ENCODE measurements at places on chromosomes 2 and 18.

- no peak for DNase-seq
Measured at GRCh38 chr2:165584126-165584654, 114.7 kb downstream of the CSRNP3 start.

GRCh38 chr18:8752329-8752728, 47.0 kb downstream of the MTCL1 start:
- no peak for DNase-seq

- no peak for DNase-seq
Measured at GRCh38 chr2:169748319-169748718, 14.7 kb downstream of the KLHL23 start.

- no peak for DNase-seq
Measured at GRCh38 chr18:55841314-55841713, 253.3 kb upstream of the TCF4 start.

DNA sequence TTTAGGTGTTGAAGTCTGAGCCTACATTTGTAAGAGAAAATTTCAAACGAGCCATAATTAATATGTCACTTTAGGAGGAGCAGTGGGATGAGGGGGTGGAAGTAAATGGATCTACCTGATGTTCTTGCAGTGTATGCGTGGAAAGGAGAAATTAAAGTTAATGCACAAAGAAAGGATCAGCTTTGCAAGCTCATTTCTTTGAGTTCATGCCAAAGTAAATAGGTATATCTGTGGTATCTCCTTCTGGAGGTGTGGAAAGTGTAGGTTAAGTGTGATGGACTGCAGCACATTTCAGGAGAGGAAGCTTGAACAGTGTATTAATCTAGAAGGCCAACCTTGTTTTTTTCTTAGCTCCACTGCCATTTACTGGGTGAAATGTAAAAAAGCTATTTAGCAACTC, 307.5 kb upstream of the ZEB2 start:
- DNase-seq, result no peak

DNA sequence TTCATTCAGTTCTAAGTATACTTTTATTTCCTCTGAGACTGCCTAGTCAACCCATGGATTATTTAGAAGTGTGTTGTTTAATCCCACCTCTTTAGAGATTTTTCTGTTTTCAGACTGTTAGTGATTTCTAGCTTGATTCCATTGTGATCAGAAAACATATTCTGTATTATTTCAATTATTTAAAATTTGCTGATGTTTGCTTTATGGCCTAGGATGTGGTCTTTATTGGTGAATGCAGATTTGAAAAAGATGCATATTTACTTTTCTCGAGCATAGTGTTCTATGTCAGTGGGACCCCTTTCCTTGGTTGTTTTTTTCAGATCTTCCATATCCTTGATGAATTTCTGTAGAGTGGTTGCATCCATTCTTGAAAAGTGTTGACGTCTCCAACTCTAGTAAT, 487.2 kb upstream of the HS6ST1 start:
- no peak for DNase-seq

GRCh38 chr2:134919341-134920210, 954 bp downstream of the CCNT2 start:
- DNase-seq, result no peak

DNA sequence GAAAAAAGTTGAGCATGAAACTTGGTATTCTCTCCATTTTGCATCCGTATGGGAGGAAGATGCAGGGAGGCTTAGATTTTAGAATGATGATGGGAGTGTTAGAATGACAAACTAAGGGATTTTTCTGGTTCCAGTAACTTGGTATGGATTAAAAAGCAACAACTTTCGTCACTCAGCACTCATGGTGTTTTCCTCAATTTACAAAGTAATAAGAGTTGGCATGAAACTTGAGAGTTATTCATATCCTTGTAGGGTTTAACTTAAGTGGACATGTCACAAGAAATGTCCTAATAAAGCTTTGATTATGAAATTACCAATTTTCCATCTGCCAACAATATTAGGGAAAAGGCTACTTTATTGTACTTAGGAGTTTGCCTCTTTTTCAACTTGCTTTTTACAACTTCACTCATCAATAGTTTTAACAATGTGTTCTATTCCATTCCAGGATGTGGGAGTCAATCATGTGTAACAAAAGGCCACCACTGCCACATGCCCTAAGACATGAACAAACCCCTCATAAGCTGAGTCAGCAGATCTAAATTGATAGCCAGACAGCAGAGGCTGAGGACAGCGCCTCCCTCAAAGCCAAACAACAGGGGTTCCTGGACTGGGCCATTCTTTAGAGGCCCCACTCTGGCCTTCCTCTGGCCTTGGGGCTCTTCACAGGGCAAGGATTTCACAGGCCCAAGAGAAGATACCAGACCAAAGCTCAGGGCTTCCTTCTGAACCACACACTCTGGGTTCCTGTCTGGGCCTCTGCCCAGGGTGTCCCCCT, 265.8 kb downstream of the TNS1 start:
- DNase-seq, result no peak

GRCh38 chr18:48622911-48623431, 84.1 kb downstream of the CTIF start:
- DNase-seq, result no peak

- no peak for DNase-seq
Measured at GRCh38 chr18:70330887-70331286, 42.0 kb downstream of the SOCS6 start.

DNA sequence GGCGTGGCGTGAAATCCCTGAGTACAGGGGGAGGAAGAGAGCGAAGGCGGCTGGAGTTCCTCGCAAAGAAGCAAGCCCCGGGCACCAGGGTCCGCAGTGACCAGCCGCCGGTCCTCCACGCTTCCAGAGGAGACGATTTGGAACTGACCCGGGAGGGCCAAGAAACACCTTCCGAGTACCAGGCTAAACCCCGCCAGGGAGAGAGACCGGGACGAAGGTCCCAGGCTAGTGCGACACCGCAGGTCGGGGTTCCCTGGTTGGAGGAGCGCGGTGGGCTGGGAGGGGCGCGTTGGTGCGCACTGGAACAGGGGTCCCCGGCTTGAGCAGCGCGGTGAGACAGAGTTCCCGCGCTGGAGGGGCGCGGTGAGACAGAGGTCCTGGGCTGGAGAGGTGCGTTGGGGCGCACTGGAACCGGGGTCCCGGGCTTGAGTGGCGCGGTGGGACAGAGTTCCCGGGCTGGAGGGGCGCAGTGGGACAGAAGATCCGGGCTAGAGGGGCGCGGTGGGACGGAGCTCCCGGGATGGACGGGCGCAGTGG, 901 bp downstream of the WDFY1 start:
- DNase-seq, result peak; percentile 69

DNA sequence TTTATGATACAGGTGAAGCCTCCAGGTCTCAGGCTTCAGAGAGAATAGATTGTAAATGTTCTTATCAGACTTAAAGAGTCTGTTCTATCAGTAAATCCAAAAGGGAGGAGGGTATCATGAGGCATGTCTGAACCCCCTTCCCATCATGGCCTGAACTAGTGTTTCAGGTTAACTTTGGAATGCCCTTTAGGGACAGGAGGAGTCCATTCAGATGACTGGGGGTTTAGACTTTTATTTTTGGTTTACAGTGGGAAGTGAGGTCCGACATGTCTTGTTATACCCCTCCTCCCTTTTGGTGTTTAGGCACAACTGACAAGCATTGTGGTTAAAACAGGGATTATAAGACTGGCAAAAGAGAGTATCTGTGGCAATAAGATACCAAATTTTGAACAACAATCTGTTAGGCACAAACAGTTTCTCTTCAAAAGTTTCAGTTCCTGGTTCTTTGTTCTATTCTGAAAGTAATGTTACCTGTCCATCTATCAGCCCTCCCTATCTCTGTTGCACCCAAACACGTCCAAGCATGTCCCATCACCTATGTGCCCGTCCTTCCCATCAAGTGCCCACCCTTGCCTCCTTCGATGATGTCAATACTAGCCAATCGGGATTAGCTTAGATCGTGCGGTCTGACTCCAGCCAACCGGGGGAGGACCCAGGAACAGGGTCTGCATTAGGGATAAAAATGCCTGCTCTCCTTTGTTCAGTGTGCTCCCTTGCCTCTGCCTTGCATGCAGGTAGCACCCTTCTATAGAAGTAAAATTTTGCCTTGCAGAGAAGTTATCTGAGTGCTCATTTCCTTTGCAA, 16.4 kb downstream of the TCF23 start:
- no peak for DNase-seq

- DNase-seq, result no peak
Measured at GRCh38 chr2:45152691-45153090, 143.4 kb upstream of the SIX2 start.

DNA sequence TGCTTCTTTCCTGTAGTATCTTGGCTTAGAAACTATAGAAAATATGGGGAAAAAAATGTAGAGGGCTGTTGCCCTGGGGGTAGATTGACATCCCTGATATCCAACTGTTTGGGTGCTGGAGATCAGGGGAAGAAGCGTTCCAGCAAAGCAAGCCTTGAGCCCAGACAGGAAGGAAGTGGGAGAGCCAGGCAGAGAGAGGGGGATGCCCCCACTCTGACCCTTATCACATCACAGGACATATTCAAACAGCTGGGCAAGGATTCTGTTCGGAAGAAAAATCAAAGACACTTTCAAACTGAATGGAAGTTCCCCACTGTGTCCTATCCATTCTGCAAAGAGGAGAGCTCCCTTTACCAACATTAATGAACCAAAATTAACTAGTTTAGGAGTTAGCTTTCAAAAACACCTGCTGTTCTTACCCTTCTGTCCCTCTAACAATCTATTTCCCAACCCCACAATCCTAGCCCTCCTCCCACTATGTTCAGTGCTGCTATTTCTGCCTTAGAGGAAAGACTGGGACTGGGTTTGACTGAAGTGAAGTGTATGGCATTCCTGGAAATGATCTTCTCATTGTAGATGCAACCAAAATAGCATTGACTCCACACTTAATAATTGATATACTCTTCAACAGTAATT, 16.9 kb upstream of the KCNG3 start:
- DNase-seq, result no peak

GRCh38 chr2:31383471-31384153, 30.9 kb downstream of the XDH start:
- DNase-seq, result no peak

GRCh38 chr2:207394812-207395534, 134.8 kb upstream of the CREB1 start:
- no peak for DNase-seq

- DNase-seq, result no peak
Measured at GRCh38 chr18:55983433-55983832, 395.4 kb upstream of the TCF4 start.

DNA sequence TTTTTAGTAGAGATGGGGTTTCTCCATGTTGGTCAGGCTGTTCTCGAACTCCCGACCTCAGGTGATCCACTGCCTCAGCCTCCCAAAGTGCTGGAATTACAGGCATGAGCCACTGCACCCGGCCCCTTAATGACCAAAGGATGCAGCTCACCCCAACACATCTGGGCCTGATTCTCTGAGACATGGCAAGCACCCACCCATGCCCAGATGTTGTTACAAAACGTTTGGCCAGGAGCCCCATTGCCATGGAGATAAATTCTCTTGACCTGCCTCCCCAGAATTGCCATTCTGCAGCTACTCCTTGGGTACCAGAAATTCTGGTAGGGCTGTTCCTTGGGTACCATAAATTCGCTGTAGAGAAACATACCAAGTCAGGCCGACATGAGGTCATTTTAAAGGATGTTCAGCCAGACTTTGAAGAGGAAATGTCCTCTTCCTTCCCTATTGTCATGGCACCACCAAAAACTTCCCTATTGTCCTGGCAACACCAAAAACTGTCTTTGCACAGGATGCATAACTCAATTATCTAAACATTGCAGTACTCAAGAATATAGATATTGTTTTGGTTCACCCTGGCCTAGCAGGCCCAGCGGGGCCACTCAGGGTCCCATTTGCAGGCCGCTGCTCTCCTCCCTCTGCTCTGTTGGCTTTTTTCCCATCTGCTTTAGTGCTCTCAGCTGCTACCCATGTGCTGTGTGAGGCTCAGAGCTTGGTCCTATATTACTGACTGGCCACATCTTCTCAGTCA, 160.9 kb upstream of the TTC39C start:
- no peak for DNase-seq

GRCh38 chr2:112784199-112785189, at the start of gene IL1A:
IL1A (minus strand) TSS chr2:112784493; CDS start chr2:112783770, 723 bp downstream.
- no peak for DNase-seq

GRCh38 chr2:97645112-97645694, 659 bp upstream of the COX5B start:
- no peak for DNase-seq

DNA sequence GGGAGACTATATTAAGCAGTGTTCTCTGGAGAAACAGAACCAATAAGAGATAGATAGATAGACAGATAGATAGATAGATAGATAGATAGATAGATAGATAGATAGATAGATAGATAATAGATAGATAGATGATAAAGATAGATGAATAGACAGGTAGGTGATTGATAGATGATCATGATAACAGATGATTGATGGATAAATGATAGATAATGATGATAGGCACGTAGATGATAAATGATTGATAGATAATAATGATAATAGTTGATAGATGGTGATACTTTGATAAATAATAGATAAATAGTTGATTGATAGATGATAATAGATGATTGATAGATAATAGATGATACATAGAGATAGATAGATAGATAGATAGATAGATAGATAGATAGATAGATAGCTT, 48.5 kb downstream of the BOD1L2 start:
- DNase-seq, result no peak

GRCh38 chr2:231315896-231316295, 79.6 kb upstream of the B3GNT7 start:
- DNase-seq, result no peak

Measured in sciatic nerve (tissue), 2 donors.